ENCODE measurements at places on chromosomes 11 and 22. TPM values are rescaled to one million over a fixed set of nuclear protein-coding genes. Genes with fewer than 3 reads are reported as not detected.

DNA sequence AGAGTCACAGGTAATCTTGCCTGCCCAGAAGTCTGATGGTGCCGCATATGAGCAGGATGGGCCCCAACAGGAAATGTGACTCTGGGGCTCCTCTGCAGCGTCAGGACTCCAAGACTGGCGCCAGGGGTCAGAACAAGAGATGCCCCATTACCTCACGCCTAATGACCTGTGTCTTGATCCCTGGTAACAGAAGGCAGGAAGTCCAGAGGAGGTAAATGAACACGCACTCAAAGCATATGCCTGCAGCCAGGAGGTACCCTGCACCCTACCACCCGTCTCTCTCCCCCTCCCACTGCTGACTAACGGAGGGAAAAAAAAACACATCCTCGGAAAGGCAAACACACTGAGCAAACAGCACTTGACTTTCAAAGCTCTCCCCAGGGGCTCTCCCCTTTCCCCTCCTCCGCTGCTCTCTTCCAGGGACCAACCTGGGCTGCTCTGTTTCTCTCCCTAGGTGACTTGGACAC is 37.3 kb downstream of the ABCC8 start:
- no peak for DNase-seq

DNA sequence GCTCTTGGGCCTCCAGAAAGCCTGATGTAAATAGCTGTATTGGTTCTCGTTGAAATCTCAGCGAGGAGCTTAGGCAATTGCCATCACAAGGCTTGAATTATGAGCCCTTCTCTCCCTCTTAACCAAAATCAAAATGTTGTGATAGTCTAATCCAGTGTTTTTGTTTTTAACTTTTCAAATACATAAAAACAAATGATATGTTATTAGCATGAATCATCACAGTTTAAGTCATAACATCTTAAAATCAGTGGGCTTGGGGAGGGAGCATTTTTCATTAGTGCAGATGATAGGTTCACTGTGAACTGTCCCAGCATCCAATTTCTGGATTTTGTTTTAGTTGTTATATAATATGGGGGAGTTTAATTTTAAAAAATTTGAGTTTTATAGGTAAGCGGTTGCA is 48.9 kb upstream of the HORMAD2 start:
- no peak for DNase-seq

DNA sequence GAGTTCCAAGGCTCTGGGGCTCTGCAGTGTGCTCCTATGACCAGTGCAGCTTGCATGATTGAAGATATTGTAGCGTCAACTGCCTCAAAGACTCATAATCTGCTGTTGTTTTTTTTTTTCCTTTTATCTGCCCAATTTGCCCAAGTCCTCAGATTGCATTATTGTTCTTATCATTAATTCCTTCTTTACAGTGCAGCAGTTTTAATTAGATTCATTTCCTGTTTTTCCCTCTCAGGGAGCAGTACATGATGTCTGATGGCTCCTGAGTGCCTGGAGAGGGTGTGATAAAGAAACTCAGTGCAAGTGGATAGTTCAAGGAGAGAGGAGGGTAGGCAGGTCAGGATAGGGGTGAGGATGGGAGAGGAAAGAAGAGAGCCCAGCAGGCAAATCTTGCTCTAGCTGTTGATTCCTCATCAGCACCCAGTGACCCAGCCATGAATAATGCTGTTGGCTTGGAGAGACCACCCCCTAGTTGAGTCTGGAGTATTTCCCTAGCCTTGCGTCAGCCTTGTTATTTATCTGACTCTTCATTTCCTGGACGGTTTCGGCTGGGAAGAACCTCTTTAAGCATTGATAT is 219.6 kb upstream of the SESN3 start:
- DNase-seq = no peak

GRCh38 chr11:126317756-126318573 is 14.1 kb downstream of the DCPS start:
- DNase-seq = no peak

GRCh38 chr11:14703731-14704130 is 60.1 kb downstream of the PDE3B start:
- DNase-seq = no peak

- no peak for DNase-seq
These were observed at the start of gene ARHGAP32 for GRCh38 chr11:129192150-129192549. ARHGAP32 (minus strand) TSS chr11:129192325; CDS start chr11:129192198, 127 bp downstream.

- no peak for DNase-seq
These were observed 227.4 kb downstream of the TMEM135 start for GRCh38 chr11:87265132-87265531.

DNA sequence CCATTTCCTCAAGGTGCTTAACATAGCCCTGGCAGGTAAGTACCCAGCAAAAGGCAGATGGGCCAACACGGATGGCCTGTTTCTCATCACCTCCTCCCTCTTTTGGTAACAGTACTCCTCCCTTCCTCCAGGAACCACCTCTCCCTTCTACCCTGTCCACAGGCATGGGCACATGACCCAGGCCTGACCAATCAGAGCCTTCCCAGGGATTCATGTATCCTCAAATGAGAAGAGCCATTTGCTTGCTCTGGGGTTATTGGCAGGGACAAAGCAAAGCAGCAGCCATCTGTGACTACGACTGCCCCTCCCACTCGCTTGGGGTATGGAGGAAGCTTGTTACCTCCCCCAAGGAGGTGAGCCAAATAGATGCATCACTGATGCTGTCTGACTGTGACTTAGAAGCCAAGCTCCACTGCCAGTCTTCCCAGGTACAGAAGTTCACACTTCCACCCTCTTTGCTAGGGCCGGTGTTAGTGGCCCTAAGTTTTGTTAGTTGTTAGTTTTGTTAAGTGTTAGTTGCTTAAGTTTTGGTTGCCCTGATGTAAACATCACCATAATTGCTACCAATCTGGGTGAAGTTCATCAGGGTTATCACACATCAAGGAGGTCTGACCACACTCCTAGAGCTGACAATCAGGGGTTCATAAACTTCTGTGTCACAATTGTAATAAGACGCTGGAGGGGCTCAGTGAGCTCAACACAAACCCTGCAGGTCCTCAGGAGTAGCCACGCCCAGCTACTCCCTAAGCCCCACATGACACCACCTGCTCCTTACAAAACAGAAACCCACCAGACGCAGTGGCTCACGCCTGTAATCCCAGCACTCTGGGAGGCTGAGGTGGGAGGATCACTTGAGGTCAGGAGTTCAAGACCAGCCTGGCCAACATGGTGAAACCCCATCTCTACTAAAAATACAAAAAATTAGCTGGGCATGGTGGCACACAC is 57.3 kb downstream of the ARFGAP3 start:
- DNase-seq = peak; percentile 49

DNA sequence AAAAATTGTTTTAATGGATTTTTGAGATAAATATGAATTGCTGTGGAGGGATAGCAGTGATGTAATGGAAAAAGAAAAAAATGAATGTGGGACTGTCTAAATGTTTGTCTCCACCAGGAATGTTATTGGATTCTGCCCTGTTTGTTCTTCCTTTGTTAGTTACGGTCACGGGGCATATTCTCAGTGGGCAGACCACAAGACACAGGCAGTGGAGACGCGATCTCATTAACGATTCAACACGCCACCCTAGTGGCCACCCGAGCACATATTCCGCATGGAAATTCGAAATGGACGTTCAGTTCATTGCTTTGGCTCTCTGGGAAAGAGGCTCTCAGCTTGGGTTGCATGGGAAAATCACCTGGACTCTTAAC is 151.8 kb upstream of the TTC12 start:
- DNase-seq = no peak

- DNase-seq = no peak
These were observed 370 bp upstream of the A4GALT start for GRCh38 chr22:42721045-42721434.

DNA sequence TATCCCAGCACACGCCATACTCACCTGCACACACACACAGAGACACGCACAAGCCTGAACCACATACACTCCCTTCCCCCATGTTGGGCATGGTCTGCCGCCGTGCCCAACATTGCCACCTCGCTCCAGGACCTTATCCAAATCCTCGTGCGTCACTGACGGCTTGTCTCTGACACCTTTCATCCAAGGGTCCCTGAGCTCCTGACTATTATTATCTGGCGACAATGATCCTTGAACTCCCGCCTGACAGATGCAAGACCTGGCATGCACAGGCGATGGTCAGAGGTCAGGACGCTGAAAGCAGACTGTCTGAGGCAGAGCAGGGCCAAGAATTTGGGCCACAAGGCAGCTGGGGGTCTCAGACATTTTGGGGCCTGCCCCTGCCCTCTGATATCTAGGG is 4.2 kb downstream of the MB start:
- DNase-seq = no peak

GRCh38 chr11:84372381-84372950 is 1086.3 kb upstream of the CCDC90B start:
- no peak for DNase-seq

DNA sequence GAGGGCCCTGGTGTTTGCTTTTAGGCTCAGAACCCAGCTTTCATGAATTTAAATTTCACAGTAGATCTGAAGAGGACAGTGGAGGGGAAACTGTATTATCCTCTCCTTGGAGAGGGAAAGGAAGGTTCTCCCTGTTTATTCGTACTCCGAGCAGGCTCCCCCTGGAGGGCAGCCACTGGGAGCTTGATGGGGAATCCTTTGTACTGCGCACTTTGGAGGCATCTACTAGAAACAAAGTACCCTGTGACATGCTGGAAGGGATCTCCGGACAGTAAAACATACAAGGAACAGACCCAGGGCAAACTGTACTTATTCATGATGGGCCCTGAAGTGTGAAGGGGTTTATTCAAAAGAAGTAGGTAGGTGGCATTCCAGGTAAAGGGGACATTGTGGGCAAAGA is 27.2 kb downstream of the NAV2 start:
- DNase-seq = no peak

- no peak for DNase-seq
These were observed 138.7 kb downstream of the TRIM29 start for GRCh38 chr11:119999220-119999619.

DNA sequence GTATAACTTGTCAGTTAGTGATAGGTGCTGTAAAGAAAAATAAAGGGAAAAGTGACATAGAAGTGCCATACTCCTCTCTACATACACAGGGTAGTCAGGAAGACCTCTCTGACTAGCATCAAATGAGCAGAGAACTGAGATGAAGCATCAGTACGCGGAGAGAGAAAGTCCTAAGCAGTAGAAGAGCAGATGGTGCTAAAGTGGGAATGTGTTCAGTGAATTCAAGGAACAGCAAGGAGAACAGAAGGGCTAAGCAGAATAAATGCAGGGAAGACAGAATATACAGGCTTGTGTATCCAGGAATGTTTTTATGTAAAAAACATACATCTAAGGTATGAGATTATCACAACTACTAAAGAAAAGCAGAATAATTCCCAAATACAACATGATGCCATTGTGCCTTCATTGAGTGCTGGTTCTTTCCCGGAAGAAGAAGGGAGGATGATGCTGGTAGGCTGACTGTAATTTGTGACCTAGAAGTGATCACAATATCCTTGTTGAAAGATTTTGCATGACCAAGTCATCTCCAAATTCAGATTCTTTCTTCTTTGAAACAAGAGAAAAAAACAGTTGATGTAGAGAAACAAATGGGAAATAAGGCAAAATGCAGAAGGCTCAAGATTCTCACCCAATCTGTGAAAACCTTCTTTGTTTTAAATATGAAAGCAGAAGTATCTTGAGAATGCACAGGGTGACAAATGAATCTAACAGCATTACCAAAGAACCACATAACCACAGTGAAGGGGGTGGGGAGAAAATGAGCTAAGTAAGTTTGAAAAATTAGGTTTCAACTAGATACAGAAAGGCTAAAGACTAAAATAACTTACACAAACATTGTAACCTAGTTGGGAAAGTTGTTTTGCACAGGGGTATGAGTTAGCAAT is 20.5 kb downstream of the MRE11 start:
- DNase-seq = no peak

DNA sequence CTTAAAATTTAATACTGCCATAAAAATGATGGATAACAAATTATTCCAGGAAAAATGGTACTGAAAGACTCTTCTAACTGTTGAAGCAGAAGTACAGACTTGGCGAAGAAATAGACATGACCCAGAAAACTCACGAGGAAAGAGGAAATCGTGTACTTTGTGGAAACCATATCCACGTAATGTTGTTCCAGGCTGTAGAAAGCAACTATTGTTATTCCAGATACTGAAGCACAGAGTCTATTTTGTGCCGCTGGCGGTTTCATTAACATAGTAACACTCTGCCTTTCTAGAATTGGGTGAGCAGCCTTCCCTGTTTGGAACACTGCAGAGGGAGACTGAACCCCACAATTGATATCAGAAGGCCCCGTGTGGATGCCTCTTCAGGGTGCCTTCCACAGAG is 310.6 kb downstream of the TBC1D22A start:
- DNase-seq = peak; percentile 26

GRCh38 chr11:122978299-122978620 is 3.4 kb downstream of the BSX start:
- no peak for DNase-seq

DNA sequence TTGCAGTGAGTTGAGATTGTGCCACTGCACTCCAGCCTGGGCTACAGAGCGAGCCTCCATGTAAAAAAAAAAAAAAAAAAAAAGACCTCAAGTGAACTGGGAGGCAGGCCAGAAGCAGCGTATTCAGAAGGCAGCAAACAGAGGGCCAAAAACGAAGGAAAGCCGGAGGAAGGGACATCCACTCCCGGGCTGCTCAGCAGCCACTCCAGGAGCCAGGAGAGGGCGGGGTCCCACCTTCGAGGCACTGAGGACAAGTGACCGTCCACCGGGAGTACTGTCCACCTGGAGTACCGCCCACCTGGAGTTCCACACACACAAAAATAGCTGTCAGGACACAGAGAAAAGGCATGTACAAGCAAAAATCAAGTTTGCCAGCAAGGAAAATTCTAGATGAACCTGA is 5.5 kb downstream of the TOLLIP start:
- DNase-seq = no peak

GRCh38 chr11:123308077-123308476 is 113.0 kb upstream of the CLMP start:
- DNase-seq = no peak

GRCh38 chr11:6895010-6895409 is 2.7 kb upstream of the OR2D2 start:
- DNase-seq = no peak

LRRN4CL gene
- total RNA-seq = 88.9 TPM

TCN2 gene
- total RNA-seq = 46.5 TPM

TMEM191C gene
- 0.16 TPM for total RNA-seq

IRAG1 gene
- total RNA-seq = 24.8 TPM

HTR3B gene
- total RNA-seq = not detected

LRRC56 gene
- total RNA-seq = 0.71 TPM

IGLL1 gene
- total RNA-seq = not detected

KDM2A gene
- total RNA-seq = 77.3 TPM

RAB36 gene
- total RNA-seq = 3.2 TPM
